ENCODE measurements at places on chromosomes 5 and 9. TPM values are rescaled to one million over a fixed set of nuclear protein-coding genes. Genes with fewer than 3 reads are reported as not detected.
A peak's percentile ranks its signal among the peaks of the same experiment; 100 is the strongest.

The IL5 gene
- total RNA-seq, result 7.0 TPM

DNA sequence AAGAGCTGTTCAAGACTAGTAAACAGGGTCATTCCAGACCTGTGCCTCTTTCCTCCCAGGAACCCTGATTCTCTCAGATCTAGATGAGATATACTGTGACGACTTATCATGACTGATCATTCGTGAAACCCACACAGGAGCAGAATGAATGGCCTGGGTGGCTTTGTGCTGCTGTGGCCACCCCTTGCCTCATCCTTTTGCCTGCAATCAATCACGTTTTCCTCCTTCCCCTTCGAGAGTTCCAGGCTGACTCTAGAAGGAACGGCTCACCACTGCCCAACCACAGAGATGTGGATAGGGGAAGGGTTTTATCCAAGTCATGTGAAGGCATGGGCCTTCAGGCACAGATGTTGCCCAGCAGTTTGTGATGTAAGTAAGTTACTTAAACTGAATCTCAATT lies 5.8 kb downstream of the ANXA6 start:
- DNase-seq, result peak; percentile 80

The ENTPD2 gene
- 0.21 TPM for total RNA-seq

The OLFM1 gene
- total RNA-seq, result 0.19 TPM

GRCh38 chr5:111238431-111239225 lies 14.4 kb downstream of the CAMK4 start:
- no peak for DNase-seq

- no peak for DNase-seq
Measured at GRCh38 chr9:88678431-88678830, 143.5 kb downstream of the NXNL2 start.

- DNase-seq, result no peak
Measured at GRCh38 chr5:146643776-146644175, 127.8 kb upstream of the GPR151 start.

DNA sequence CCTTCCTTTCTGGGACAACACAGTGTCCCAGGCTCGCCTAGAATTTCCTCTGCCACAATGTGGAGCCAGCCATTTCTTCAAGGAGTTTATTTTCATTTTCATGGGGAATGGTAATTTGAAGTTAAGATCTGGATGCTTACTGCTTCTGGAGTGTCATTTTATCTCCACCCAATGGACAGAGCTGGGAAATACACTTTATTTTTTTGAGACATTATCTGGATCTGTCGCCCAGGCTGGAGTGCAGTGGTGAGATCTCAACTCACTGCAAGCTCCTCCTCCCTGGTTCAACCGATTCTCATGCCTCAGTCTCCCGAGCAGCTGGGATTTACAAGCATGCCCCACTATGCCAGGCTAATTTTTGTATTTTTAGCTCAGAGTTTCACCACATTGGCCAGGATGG lies 12.7 kb upstream of the THG1L start:
- peak; percentile 72 for DNase-seq

DNA sequence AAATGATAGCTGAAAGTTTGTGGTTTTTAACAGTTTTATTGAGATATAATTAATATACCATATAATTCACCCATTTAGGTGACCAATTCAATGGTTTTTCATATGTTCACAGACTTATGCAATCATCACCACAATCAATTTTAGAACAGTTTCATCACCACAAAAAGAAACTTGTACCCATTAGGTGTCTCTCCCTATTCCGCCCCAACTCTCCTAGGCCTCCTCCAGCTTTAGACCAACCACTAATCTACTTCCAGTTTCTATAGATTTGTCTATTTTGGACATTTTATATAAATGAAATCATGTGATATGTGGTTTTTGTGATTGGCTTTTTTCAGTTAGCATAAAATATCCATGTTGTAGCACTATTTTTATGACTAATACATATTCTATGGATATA lies 38.6 kb downstream of the YTHDC2 start:
- DNase-seq, result no peak

The NSA2 gene
- 95.8 TPM for total RNA-seq

GRCh38 chr5:6592601-6593000 lies 40.2 kb downstream of the NSUN2 start:
- no peak for DNase-seq

DNA sequence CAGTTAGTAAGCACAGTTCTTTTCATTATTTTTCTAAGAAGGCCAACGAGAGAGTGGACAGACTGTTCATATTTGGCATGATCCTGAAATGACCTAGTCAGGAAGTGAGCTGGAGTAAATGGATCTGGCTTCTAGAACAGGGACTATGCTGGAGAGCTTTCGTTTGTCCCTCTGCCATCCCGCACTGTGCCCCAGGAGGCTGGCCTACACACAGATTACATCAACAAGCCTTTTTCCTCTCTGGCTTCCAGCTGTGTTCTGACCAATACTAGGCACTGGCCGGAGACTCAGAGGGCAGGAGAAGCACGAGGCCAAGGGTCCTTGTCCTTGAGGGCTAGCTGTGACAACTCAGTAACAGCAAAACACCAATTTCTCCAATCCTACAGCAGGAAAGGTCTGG lies 127.8 kb downstream of the MED27 start:
- no peak for DNase-seq

All from activated CD4-positive, alpha-beta T cell treated with anti-CD3 and anti-CD28 coated beads, Interleukin-2, amount 10 ng/mL, durations not matched to agents 24 days and 14 days (primary cell).